ENCODE measurements at places on chromosomes 12 and 14.
A peak's percentile ranks its signal among the peaks of the same experiment; 100 is the strongest.

DNA sequence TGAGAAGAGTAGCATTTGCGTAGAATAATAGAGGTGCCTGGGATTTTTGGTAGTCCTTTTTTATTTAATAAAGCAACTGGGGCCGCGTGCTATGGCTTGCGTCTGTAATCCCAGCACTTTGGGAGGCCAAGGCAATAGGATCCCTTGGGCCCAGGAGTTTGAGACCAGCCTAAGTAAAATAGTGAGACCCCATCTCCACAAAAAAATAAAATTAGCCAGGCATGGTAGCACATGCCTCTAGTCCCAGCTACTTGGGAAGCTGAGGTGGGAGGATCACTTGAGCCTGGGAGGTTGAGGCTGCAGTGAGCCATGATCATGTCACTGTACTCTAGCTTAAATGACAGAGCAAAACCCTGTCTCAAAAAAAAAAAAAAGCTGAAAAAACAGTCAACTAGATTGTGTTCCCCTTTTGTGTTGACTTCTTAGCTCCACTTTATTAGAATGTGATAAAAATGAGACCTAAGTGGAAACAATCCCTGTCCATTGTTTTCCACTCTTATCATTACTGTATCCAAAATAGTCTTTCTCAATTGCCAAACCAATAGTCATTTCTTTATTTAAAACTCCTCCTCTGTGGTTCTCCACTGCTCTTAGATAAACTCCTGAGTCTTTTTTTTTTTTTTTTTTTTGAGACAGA lies 7.4 kb downstream of the PRKCH start:
- no peak for DNase-seq

DNA sequence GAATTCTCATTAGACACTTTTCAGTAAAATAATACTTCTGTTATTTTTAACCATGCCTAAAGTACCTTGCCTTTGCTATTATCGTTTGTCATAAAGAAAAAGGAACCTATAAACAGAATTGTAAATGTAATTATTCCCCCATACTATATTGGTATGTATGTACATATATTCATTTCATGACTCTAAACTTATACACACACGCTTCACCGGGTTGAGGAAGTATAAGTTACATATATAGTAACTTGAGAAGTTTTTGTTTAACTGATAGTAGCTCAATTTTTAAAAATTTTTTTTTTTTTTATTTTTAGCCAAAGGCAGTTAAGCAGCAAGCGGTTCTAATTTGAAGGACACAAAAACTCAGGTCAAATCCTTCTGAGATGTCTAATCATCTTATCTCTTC lies 107.6 kb downstream of the PLEKHG7 start:
- no peak for DNase-seq

- DNase-seq: no peak
These were observed 7.2 kb downstream of the ALDH2 start for GRCh38 chr12:111773801-111774551.

DNA sequence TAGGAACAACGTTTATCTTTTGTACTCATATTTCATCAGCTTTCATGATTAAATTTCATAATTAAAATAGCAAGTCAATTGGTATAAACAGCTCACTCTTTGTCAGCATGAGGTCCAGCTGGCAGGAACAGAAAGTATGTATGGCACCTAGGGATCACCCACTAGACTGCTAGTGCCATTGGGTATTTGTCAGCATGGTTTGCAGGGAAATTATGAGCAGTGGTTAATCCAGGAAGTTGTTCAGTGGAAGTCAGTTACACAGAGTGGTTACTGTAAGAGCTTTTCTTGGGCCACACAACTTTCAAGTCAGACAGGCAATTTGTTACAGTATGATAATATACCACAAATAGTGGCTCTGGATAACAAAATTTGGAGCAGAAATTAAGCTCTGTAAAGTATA lies 340.3 kb upstream of the RGS6 start:
- no peak for DNase-seq

- DNase-seq: peak; percentile 45
These were observed 114.4 kb downstream of the SCN8A start for GRCh38 chr12:51705450-51705849.

- DNase-seq: no peak
These were observed 504 bp downstream of the WNT5B start for GRCh38 chr12:1629338-1630132.

- DNase-seq: no peak
These were observed 66.0 kb upstream of the RIN3 start for GRCh38 chr14:92447416-92448197.

DNA sequence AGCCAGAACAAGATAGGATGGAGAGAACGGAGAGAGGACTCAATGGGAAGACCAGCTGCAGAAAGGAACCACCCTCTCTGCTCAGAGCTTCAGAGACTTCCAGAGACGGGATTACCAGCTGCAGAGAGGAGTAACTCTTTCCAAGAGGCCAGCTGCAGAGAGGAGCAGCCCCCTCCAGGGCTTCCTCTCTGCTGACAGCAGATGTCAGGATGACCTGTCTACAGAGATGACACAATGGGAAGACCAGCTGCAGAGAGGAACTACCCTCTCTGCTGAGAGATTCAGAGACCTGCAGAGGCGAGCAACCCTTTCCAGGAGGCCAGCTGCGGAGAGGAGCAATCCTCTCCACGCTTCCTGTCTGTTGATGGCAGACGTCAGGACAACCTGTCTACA lies 61.8 kb downstream of the KLRG1 start:
- no peak for DNase-seq

DNA sequence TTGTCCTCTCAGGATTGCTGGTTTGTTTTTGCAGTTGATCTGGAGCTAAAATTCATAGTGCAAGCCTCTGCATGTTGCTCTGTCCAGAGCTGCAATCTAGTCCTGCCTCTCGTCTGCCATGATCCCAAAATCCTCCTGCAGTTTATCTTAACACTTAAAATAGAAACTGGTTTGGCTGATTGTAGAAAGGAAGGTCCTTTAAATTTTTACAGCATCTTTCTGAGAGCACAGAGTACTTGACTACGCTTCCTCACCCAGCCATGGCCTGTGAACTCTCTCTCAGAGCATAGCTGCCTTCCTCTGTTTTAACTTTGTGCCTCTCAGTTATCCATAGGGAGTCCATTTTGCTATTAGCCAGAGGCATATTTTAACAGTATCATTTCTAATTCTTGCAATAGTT lies 877.1 kb downstream of the C12orf50 start:
- no peak for DNase-seq

GRCh38 chr12:114190971-114191370 lies 215.0 kb downstream of the TBX5 start:
- DNase-seq: no peak

DNA sequence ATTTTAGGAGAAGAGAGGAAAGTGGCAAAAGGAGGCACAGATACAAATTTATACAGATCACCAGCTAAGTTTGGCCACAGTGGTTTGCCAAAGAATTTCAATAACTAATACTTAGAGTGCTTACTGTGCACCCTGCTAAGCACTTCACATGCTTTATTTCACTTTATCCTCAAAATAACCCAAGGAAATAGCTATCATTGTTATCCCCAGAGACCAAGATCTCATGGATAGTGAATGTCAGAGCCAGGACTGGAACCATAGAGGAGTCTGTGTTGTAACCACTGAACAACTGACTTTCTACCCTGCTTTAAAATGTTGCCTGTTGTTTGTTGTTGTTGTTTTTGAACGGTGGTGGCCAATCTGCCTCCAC lies 1.3 kb upstream of the TCP11L2 start:
- no peak for DNase-seq

DNA sequence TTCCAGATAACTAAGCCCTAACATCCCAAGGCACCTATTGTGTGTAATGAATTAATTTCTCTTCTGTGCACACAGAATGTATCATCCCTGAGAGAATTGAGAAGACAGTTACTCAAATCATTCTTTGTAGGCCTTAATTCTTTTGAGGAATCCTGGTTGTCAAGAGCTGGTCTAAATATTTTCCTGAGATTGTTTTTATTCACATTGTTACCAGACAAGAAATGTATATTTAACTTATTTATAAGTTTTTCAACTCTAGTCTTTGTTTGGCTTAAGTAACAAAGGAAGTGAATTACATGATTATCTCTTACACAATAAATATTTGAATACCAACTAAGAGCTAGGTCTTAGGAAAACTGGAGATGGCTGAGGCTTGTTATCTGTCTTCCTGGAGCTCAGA lies 169.4 kb downstream of the DACT1 start:
- DNase-seq: no peak

GRCh38 chr14:61654026-61654425 lies 41.3 kb upstream of the HIF1A start:
- no peak for DNase-seq

DNA sequence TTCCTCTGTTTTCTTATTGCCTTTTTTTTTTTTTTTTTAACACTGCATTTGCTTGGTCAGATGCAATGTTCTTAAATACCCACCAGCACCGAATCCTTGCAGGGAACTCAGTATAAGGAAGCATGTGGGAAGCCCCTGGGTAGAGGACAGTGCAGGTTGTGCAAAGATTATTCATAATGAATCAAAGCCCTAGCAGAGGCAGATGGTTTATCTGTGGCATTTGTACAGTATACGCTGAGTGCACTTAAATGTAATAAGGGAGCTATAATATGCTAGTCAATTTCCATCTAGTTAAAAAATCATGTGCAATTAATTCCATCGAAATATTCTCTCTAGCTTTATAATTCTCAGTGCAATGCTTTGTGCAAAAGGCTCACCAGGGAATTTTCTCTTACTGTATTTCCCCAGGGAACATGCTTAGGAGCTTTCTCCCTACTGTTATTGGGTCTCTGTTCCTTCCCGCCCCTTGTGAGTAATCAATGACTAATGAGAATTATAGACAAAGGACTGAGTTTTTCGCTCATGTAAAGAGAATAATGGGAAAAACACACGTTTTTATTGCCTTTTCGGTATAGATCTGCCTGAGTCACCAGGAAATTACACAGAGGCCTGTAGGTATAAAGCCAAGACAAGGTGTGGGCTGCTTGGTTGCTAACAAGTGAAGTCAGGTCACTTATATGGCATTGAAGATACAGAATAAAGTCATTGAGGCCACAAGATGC lies 1214.3 kb upstream of the TMEM132C start:
- DNase-seq: peak; percentile 69

DNA sequence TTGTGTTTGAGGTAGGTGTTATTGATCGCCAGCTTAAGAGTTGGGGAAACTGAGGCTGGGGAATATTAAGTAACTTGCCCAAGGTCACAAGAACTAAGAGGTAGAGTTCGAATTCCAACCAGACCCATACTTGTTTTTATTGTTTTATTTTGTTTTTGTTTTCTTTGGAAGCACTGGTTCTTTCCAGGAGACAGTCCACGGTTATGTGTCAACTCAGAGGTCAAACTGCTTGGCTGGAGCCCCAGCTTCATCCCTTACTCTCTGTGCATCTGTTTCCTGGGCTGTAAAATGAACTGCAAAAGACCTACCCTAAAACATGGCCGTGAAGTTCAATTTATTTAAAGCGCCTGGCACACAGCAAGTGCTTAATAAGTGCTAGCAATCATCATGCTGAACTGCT lies 74.4 kb upstream of the MAP1LC3B2 start:
- no peak for DNase-seq

- DNase-seq: peak; percentile 53
These were observed 28.4 kb upstream of the BDKRB2 start for GRCh38 chr14:96176275-96176674.

DNA sequence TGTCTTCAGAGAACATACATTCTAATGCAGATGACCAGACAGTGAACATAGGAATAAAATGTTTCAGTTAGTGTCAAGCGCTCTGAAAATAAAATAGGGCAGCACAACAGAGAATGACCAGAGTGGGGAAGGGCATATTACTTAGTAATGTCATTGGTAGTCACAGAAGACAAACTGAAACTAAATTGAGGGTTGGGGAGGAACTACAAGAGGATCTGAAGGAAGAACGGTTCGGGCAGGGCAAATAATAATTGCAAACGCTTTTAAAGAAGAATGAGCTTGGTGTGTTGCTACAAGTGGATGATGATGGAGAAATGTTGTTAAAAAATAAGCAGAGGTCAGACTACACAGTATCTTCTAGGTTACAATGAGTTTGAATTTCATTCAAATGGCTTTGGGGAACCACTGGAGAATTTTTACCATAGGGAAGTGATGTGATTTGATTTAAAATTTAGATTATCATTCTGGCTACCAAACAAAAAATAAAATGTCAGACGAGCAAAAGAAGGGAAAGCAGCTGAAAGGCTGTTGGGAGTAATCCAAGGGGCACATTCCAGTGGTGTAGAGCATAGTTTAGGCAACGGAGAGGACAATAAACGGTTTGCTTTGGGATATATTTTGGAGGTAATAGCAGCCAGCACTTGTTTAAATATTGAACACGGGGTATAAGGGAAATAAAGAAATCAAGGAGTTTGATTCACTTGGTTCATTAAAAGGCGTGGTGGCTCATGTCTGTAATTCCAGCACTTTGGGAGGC lies 56.3 kb upstream of the SLC6A13 start:
- no peak for DNase-seq

DNA sequence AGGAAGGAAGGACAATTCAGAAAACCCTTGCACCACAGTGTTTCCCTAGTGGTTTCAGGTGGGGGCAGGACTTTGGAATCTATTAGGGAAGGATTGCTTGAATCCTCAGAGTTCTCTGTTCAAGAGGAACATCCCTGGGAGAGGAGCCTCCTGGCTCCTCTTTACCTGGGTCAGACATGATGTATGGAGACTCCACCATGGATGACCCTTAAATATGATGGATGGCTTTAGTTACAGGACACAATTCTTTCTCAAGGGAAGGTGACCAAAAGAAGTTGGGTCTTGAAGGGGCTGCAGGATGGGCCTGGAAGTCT lies 396.6 kb downstream of the NRXN3 start:
- DNase-seq: no peak
